A549 treated with DMSO at 1 μM for 4 hours (cell line): ENCODE measurements at places on chromosomes 2 and 18. TPM values are rescaled to one million over a fixed set of nuclear protein-coding genes. Genes with fewer than 3 reads are reported as not detected.

PSMA8 gene
- total RNA-seq, result not detected in 5 replicates

DCDC2C gene
- total RNA-seq, result 0.15 to 0.50 TPM (median 0.36 TPM) in 5 replicates

DYNAP gene
- not detected in 5 replicates for total RNA-seq

AMER3 gene
- total RNA-seq, result not detected in 5 replicates

NAB1 gene
- 28.7 to 45.4 TPM (median 40.1 TPM) in 5 replicates for total RNA-seq

IL37 gene
- not detected in 5 replicates for total RNA-seq

UBXN2A gene
- 15.9 to 24.6 TPM (median 21.5 TPM) in 5 replicates for total RNA-seq

YES1 gene
- total RNA-seq, result 21.4 to 31.6 TPM (median 27.5 TPM) in 5 replicates

MFSD6 gene
- total RNA-seq, result 18.3 to 26.9 TPM (median 23.8 TPM) in 5 replicates
